MCF 10A (cell line): ENCODE measurements at places on chromosomes 11 and 22. TPM values are rescaled to one million over a fixed set of nuclear protein-coding genes. Genes with fewer than 3 reads are reported as not detected.
A peak's percentile ranks its signal among the peaks of the same experiment; 100 is the strongest.

GRCh38 chr11:61921446-61921845, 4.1 kb upstream of the RAB3IL1 start:
- no peak overlapping the region for H3K4me3 ChIP-seq
- DNase-seq, result no peak
- peaks cover 6% of the 10 kb centered on the region for H3K4me1 ChIP-seq
- H3K27ac ChIP-seq, result no peak overlapping the region

DNA sequence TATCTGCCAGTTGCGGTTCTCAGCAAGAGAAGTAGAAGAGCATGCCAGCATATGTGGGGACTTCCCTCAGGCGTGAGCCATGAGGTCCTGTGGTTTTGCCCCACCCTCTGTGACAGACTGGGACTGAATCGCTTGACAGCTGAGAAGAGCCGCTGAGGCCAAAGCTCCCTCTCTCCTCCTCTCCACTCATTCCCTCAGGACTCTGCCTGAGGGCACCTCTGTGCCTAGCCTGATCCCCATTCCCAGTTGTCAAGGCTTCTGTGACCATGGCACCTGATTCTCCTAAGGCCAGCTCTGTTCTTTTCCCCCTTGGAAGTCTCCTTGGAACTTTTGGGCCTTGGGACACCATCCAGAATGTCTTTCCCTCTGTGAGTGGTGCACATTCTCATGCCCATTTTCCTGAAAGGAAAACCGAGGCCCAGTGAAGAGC, 27.0 kb downstream of the ART5 start:
- H3K36me3 ChIP-seq, result no peaks in the 10 kb centered on the region
- H3K4me3 ChIP-seq, result no peak overlapping the region
- no peaks in the 10 kb centered on the region for H3K27me3 ChIP-seq
- H3K27ac ChIP-seq, result no peak overlapping the region
- H3K4me1 ChIP-seq, result peaks cover 16% of the 10 kb centered on the region

DNA sequence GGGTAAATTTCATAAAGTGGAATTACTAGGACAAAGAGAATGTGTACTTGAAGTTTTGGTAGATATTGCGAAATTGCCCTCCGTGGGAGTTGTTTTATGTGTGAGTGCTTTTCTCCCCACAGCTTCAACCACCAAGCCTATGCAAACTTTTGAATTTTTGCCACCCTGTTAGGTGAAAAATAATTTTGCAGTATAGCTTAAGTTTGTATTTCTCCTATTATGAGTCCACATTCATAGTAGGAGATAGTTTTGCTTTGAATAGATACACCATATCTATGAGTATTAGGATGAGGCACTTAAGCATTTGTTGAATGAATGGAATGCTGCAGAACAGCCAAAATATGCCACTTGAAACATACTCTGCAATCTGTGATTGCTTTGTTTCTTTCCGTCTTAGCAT, 43.6 kb downstream of the UVRAG start:
- H3K4me3 ChIP-seq, result no peak overlapping the region
- H3K36me3 ChIP-seq, result peaks cover 16% of the 10 kb centered on the region
- no peaks in the 10 kb centered on the region for H3K27me3 ChIP-seq
- peak; percentile 23 for DNase-seq

GRCh38 chr11:72209101-72209500, 7.5 kb upstream of the FOLR2 start:
- H3K4me1 ChIP-seq, result no peaks in the 10 kb centered on the region
- no peak overlapping the region for H3K27ac ChIP-seq

- H3K27ac ChIP-seq, result no peak overlapping the region
- no peak for DNase-seq
- H3K27me3 ChIP-seq, result no peaks in the 10 kb centered on the region
- no peaks in the 10 kb centered on the region for H3K36me3 ChIP-seq
- no peaks in the 10 kb centered on the region for H3K4me1 ChIP-seq
Observed at GRCh38 chr11:70804139-70804837, 406.0 kb downstream of the CTTN start.

DNA sequence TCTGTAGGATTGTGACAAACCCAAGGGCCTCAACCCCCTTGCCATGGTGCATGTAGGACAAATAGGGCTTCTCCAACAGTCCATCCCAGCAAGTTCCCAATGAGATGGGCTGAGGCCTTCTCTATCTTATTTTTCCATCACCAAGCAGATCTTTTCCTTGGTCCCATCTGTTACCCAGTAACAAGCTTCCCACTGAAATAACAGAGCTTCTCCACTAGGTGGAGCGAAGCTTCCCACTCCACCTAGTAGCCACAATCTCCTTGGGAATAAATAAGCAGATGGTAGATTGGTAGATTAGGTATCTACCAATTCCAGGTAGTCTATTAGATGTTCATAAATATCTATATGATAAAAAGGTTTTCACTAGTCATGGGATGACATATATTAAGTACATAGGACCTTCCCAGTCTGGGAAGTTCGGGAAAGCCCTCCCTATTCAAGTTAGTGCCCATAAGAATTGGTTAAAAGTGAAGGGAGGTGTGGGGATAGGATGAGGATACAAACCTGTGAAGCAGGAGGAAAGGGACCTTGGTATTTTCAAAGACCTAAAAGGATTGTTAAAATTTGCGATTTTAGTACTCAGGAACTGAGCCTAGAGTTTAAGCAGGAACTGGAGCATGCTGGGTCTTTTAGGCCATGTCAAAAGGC, 5.9 kb upstream of the OR52L1 start:
- no peak overlapping the region for H3K27ac ChIP-seq
- no peak overlapping the region for H3K4me3 ChIP-seq
- no peaks in the 10 kb centered on the region for H3K4me1 ChIP-seq

GRCh38 chr11:76156971-76157427, 49.3 kb downstream of the WNT11 start:
- DNase-seq, result no peak
- no peak overlapping the region for H3K4me3 ChIP-seq
- H3K27ac ChIP-seq, result no peak overlapping the region
- H3K36me3 ChIP-seq, result no peaks in the 10 kb centered on the region
- H3K4me1 ChIP-seq, result peaks cover 5% of the 10 kb centered on the region
- peaks cover 11% of the 10 kb centered on the region for H3K27me3 ChIP-seq

DNA sequence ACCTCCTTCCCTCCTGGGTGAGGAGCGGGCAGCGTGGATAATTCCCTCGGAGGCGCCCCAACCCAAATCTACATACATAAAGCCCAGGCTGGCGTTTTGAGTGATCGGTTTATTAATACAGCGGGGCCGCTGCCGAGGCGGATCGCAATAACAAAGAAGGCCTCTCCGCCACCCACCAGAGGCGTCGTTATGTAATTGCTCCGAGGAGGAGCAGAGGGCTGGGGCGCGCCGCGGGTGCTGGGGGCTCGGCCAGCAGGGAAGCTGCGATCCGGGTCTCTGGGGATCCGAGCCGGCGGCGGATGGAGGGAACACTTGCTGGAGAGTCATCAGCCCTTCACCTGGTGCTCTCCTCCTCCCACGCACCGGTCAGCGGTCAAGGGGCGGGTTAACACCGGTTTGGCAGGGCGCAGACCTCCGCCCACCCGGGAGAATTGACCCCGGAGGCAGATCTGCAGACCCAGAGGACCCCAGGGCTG, 6.4 kb upstream of the TP53I11 start:
- H3K4me1 ChIP-seq, result peaks cover 9% of the 10 kb centered on the region
- H3K27ac ChIP-seq, result no peak overlapping the region
- no peak overlapping the region for H3K4me3 ChIP-seq
- no peaks in the 10 kb centered on the region for H3K27me3 ChIP-seq

GRCh38 chr11:84420271-84420670, 1134.1 kb upstream of the CCDC90B start:
- H3K27ac ChIP-seq, result no peak overlapping the region
- no peaks in the 10 kb centered on the region for H3K4me1 ChIP-seq
- H3K4me3 ChIP-seq, result no peak overlapping the region
- H3K27me3 ChIP-seq, result peaks cover 27% of the 10 kb centered on the region
- DNase-seq, result no peak
- no peaks in the 10 kb centered on the region for H3K36me3 ChIP-seq

- H3K36me3 ChIP-seq, result peaks cover 67% of the 10 kb centered on the region
- peaks cover 23% of the 10 kb centered on the region for H3K4me1 ChIP-seq
- H3K4me3 ChIP-seq, result no peak overlapping the region
- peak; percentile 52 for DNase-seq
Observed at GRCh38 chr11:12900496-12900895, 108.6 kb upstream of the RASSF10 start.

DNA sequence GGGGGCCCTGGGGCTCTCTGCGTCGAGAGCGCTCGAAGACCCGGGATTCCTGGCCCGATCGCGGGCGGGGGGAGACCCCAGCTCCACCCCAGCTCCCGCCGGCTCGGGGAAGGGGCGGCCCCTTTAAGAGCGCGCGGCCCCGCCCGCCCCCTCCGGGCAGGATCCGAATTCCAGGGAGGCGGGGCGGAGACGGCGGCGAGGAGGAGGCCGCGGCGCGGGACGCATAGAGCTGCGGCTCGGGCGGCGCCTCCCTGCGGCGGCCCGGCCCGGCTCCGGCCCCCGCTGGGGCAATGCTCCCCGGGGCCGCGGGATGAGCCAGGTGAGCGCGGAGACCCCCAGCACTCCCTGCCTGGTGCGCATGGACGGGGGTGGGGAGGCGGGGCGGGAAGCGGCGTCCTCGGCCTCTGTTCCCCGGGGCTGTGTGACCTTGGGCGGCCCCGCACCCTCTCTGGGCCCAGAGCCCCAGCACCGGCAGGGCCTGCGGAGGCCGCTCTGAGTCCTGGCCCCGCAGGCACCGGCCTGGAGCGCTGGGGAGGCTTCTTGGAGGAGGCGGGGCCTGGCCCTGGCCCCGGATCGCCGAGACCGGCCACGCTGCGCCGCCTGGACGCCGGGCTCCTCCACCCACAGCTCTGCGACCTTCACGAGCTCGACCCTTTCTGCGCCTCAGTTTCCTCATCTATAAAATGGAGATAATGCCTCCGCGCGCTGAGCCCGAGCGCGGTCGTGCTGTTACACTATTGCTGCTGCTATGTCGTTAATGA, 565 bp downstream of the GAS2L1 start:
- H3K27me3 ChIP-seq, result no peaks in the 10 kb centered on the region
- peak overlapping the region; percentile 88 for H3K4me3 ChIP-seq
- peaks cover 6% of the 10 kb centered on the region for H3K36me3 ChIP-seq
- peak; percentile 81 for DNase-seq

- no peak overlapping the region for H3K27ac ChIP-seq
- DNase-seq, result no peak
- H3K4me3 ChIP-seq, result no peak overlapping the region
- H3K27me3 ChIP-seq, result no peaks in the 10 kb centered on the region
Observed at GRCh38 chr11:64180891-64181290, 5.1 kb upstream of the STIP1 start.

- no peaks in the 10 kb centered on the region for H3K36me3 ChIP-seq
- H3K27ac ChIP-seq, result peak overlapping the region; percentile 25
Observed at GRCh38 chr11:34600339-34601084, 20.4 kb upstream of the EHF start.

DNA sequence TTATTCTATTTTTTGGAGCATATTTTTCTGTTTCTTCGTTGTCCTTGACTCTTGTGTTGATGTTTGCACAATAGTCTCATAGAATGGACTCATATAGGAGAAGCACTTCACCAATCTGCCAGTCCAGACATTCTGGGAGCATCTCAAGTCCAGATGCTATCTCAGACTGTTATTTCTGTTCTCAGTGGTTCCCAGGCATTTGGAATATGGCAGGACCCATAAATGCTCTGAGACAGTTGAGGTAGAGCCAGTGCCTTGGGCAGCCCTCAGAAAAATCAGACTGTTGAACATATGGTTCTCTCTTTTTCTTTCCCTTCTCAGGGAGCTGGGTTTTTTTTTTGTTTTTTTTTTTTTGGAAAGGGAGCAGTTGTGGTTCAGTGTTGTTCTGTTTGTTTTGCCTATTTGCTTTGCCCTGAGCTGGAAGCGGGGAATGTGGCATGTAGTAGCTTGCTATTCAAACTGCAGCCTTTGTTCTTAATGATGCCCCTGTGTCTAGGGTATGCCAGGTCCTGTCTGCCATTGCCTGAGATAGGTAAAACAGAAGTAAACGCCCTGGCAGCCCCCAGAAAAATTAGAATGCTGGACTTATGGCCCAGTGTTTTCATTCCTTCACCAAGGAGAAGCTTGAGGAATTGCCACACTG, 3.7 kb upstream of the MS4A2 start:
- no peaks in the 10 kb centered on the region for H3K4me1 ChIP-seq
- no peak overlapping the region for H3K4me3 ChIP-seq
- no peak overlapping the region for H3K27ac ChIP-seq
- H3K36me3 ChIP-seq, result no peaks in the 10 kb centered on the region
- H3K27me3 ChIP-seq, result peaks cover 25% of the 10 kb centered on the region

- H3K36me3 ChIP-seq, result peaks cover 40% of the 10 kb centered on the region
- peaks cover 15% of the 10 kb centered on the region for H3K4me1 ChIP-seq
- no peak overlapping the region for H3K4me3 ChIP-seq
- no peaks in the 10 kb centered on the region for H3K27me3 ChIP-seq
Observed at GRCh38 chr11:44591557-44591956, 26.1 kb downstream of the CD82 start.

DNA sequence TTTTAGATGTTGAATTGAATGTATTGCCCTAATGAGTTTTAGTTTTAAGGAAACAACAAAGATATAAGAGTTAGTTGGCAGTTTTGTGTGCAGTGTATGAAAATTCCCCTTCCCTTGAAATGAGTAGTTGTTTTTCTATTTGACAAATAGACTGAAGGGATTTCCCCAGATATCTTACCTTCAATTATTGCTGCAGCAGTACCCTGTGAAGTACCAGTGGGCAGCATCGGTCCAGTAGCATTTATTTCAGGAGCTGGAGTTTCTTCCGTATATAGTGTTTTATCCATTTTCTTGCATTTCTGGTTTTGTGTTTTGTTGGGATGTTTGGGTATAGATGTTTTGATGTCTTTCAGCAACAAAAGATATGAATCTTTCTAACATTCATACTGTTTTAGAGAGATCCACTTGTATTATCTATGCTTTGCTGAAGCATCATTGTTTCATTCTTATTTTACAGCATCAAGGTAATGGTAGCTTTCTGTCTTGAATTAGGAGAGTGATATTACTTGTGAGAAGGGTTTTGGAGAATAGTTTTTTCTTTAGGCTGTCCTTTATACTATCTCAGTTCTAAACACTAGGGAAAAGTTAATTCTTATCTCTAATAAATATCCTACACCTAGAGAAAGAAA, 7.4 kb downstream of the KMT2A start:
- H3K4me3 ChIP-seq, result no peak overlapping the region
- H3K27ac ChIP-seq, result no peak overlapping the region

DNA sequence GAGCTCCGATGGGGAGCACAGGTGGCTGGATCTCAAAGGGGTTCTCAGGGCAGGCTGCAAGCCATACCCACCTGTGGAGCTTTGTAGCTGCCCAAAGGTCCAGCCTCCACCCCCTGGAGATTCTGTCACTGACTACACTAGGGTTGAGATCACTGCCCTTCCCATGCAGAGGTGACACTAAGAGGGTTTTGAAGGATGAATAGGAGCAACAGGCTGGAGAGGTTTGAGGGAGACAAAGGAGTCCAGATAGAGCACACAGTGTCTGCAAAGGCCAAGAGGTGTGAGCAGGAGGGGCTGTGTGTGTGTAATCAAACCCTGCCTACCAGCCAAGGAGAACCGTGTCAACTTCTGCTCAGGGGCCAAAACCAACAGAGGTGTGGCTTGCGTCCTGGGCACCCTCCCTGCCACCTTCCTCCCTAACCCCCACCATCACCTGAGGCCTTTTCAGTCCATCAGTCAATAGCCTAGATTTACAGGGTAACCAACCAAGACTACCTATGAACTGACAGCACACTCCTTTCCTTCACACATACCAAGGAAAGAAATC, 43.0 kb upstream of the WNT11 start:
- no peaks in the 10 kb centered on the region for H3K36me3 ChIP-seq
- peaks cover 17% of the 10 kb centered on the region for H3K4me1 ChIP-seq
- H3K27me3 ChIP-seq, result no peaks in the 10 kb centered on the region

The B4GALNT4 gene
- total RNA-seq, result 20.0 and 25.9 TPM in 2 replicates

The POU2AF3 gene
- total RNA-seq, result not detected in 2 replicates

The INPPL1 gene
- total RNA-seq, result 90.2 and 104 TPM in 2 replicates

The SCUBE1 gene
- not detected in 2 replicates for total RNA-seq

The SPON1 gene
- total RNA-seq, result not detected in 2 replicates

The C11orf97 gene
- not detected in 2 replicates for total RNA-seq

The FOSL1 gene
- 95.3 and 124 TPM in 2 replicates for total RNA-seq

The DNAJB13 gene
- 0.29 and 0.30 TPM in 2 replicates for total RNA-seq

The CRYBA4 gene
- not detected in 2 replicates for total RNA-seq

The OR51B6 gene
- not detected in 2 replicates for total RNA-seq
